Stimulated activated CD4-positive, alpha-beta T cell treated with anti-CD3 and anti-CD28 coated beads, Interleukin-1b, Interleukin-23, amount 100 ng/mL, for 24 hours (primary cell): ENCODE measurements at places on chromosomes 2 and 18.

- DNase-seq, result no peak
Observed at GRCh38 chr2:149063177-149063576, 24.7 kb downstream of the LYPD6B start.

- no peak for DNase-seq
Observed at GRCh38 chr2:121095257-121096080, 189.5 kb downstream of the TFCP2L1 start.

- no peak for DNase-seq
Observed at GRCh38 chr2:216792222-216793021, 67.4 kb downstream of the TNP1 start.

DNA sequence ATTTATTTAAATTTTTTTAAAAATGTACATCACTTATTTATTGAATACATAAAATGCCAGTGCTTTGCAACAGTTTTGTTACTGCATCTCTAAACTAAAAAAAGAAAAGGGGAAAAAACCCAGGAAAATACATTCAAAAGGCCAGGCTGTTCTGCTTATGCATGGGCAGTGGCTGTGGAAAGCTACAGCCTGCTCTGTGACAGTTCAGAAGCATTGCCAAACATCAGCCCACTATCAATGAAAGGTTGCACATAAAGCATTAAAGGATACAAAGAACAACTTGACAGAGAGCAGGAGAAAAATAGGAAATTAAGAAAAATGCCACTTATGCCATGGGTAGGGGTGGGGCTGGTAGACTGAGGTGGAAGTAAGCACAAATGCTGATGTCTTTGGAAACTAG is 128.2 kb downstream of the FIGN start:
- no peak for DNase-seq

DNA sequence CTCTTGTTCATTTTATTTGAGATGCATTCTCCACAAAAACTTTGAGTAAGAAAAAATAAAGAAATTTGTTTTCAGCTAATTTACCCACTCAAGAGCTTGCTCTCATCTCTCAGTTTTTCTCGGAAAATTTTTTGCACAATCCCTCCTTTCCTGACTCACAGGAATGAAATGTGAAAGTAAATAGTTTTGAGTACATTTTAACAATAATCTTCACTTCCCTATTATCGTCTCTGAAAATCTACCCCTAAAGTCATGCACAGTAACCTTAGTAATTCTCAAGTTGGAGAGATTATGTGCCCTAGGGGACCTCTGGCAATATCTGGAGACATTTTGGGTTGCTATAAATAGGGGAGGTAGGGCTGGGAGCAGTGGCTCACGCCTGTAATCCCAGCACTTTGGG is 2.6 kb downstream of the CYB5A start:
- no peak for DNase-seq

- no peak for DNase-seq
Observed at GRCh38 chr2:136054856-136055255, 63.1 kb downstream of the CXCR4 start.

DNA sequence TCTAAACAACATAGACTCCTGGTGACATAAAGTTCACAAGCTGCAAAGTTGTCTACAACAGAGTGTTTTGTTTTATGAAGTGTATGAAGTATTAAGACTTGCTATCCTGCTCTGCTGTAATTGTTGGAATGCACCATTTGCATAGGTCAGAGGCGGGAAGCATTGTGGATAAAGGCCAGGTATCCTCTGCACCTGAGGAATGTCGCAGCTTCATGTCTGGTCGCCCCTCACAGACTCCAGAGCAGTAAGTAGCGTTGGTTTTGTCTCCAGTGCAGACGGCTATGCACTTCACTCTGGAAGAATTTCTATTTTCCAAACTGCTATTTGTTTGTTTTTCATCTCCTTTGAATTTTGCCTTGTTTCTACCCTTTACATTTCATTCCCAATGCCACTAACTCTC is 63.1 kb downstream of the UNC80 start:
- no peak for DNase-seq

- no peak for DNase-seq
Observed at GRCh38 chr2:37394263-37394662, 49.8 kb downstream of the QPCT start.

GRCh38 chr2:159003555-159003954 is 35.1 kb downstream of the TANC1 start:
- DNase-seq, result no peak

GRCh38 chr18:25873833-25874232 is 216.6 kb downstream of the SS18 start:
- no peak for DNase-seq

- DNase-seq, result no peak
Observed at GRCh38 chr2:238313289-238313990, 6.9 kb upstream of the TRAF3IP1 start.

- DNase-seq, result no peak
Observed at GRCh38 chr2:174636987-174637386, 39.4 kb upstream of the WIPF1 start.

GRCh38 chr2:16700551-16701259 is 35.1 kb upstream of the CYRIA start:
- DNase-seq, result no peak

- DNase-seq, result no peak
Observed at GRCh38 chr18:44771956-44772917, 91.5 kb downstream of the SETBP1 start.

- no peak for DNase-seq
Observed at GRCh38 chr2:241445426-241445825, 63.0 kb downstream of the STK25 start.

- no peak for DNase-seq
Observed at GRCh38 chr2:168210895-168211570, 36.4 kb downstream of the STK39 start.

- no peak for DNase-seq
Observed at GRCh38 chr2:8219631-8220355, 462.1 kb upstream of the ID2 start.

DNA sequence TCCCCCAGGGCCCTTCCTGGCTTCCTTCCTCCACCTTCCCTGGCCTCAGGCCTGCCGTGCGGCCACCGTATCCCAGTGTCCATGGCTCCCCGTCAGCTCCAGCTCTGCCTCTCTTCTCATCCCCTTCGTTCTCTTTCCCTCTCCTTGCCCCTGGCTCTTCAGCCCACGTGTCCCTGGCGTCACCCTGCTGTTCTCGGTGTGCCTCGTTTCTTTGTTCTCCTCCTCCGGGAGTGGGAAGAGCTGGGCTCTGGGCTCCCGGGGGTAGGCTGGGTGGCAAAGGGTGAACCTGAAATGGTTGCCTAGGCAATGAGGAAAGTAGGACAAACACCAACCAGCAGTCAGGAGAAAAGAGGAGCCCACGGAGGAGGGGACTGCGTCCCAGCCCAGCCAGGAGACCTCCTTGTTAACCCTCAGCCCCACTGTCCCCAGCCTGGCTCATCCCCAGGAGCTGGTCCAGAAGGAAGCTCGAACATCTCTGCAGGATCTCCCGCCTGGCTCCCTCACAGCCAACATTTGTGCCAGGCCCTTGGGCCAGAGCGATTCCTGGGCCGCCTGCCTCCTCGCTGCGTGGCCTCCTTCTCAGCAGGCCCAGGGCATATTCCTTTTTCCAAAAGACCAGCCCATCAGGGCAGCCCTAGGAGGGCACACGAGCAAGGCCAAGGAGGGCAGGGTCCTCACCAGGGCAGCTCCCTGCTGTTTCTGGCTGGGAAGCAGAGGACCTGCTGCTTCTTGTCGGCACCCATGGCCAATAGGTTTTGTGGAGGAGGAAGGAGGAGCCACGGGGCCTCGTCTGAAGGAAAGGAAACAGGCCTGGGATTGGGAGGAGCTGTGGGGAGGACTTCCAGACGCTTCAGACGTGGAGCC is 30.9 kb upstream of the DNMT3A start:
- no peak for DNase-seq

GRCh38 chr2:47009253-47009767 is 93.7 kb upstream of the MCFD2 start:
- no peak for DNase-seq

DNA sequence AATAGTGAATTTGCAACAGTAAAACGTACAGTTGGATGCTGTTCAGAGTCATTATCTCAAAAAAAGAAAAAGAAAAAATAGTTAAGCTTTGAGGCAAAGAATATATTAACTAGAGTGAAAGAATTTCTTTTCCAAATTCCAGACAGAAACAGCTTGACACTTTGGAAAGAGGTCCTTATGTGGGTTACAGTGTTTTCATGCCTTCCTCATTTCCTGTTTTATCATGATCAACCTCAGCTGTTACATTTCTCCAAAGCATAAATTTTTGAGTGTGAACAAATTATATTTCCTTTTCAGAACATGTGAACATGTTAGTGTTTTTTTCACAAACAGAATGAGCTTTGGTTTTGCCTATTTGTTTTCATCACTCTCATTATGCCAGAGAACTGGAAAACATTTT is 13.6 kb downstream of the FRZB start:
- DNase-seq, result no peak

DNA sequence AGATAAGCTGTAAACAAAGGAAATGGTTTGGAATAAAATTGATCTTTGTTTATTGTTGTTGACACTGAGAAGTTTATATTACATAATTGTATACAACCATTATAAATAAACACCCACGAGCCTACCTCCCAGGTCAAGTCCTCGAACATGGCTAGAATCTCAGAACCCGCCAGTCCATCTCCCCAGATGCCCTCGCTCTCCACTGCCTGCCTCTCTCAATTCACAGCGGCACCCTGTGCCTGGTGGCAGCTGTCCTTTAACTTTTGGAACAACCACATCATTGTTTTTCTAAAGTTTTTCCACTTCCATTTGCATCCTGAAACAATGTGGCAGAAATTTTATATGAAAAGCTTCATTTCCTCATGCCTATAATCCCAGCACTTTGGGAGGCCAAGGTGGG is 52.2 kb upstream of the OTOS start:
- DNase-seq, result no peak
